ENCODE measurements at places on chromosomes 1 and 21.

DNA sequence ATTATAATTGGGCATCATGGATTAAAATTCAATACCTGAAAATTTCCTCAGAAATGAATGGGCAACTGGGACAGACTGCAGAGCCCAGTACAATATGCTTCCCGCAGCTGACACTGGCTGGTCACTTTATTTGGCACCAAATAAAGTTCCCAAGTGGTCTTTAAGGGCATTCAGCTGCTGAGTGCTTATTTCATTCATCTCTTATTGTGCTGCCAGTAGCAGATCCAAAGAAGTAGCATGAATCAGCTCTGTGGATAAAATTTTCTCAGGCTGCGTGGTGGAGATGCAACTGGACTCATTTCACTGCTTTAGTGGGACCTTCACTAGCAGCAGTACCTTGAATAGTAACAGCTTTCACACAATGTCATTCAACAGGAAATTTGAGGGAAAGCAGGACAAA lies 226.3 kb upstream of the ADGRL2 start:
- no peak for DNase-seq

- peak; percentile 67 for DNase-seq
Measured at GRCh38 chr1:40877698-40878097, 15.5 kb upstream of the CITED4 start.

DNA sequence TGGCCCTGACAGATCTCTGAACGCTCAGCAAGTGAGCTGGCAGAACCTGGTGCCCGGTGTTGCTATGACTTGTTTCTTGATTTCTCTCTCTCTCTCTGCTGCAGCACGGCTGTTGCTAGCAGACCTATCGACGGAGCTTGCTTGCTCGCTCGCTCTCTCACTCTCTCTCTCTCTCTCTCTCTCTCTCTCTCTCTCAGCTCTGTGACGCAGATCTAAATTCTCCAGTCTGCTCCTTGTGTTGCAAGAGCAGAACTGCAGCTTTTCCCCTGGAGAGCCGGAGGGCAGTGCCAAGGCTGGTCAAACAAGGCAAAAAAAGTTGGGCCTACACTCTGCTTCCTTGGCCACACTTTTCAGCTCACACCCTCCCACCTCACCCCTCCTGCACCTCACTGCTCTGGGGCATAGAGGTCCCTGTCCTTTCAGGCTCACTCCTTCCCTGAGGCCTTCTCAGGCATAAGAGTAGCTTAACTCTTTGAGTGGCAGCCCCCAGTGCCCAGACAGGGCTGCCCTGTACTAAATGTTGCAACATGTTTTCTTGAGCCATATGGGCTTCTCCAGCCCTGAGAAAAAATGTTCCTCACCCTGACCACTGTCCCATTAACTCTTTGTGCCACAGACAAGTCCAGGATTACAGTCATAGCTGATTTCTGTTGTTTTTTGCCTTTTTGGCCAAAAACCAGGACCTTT lies 72.2 kb downstream of the CD46 start:
- DNase-seq: peak; percentile 97

DNA sequence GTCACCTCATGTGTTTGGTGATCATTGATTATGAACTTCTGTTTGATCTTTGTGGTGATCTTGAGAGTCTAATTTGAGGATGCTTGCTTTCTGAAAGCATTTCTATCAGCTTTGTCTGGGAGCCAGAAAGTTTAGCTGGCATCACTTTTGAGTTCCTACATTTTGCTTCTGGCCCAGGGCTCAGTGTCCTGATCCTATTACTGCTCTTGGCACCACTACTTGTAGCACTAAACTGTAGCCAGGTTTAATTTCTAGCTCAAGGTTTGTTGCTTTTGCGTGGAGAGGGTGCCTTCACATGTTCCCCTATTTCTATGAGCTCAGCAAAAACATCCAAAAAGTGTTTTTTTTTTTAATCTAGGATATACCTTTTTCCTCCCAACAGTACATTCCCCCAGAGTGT lies 9.3 kb downstream of the TTC3 start:
- DNase-seq: no peak

DNA sequence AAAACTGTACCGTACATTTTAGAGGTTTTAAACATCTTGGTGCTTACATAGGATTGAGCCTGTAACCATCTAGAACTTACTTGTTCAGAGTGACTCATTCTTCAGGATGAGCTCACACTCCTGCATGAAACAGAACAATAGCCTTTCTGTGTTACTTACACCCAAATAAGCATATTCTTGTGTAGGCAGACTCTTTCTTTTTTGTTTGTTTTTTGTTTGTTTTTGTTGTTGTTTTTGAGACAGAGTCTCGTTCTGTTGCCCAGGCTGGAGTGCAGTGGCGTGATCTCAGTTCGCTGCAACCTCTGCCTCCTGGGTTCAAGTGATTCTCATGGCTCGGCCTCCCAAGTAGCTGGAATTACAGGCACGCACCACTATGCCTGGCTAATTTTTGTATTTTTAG lies 3.8 kb upstream of the CA6 start:
- peak; percentile 37 for DNase-seq

GRCh38 chr1:26114165-26114927 lies 2.7 kb downstream of the PDIK1L start:
- no peak for DNase-seq

DNA sequence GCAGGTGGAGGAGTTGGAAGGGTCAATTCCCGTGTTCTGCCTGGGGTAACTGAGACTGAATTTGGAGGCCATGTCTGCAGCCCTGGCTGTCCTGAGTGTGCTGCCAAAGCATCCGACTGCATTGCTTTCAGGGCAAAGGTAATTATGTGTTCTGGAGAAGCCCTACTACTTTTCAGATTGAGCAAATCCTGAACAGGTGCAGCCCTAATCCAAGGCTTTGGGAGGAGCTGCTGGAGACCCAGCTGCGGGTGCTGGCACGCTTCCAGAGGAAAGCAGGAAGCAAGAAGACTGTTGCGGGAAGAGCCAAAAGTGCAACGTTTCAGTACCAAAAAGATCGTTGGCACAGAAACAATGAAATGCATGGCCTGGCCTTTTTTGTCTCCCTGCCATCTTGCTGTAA lies 73.7 kb upstream of the NRIP1 start:
- DNase-seq: no peak

- DNase-seq: no peak
Measured at GRCh38 chr1:68143633-68144032, 88.7 kb downstream of the WLS start.

DNA sequence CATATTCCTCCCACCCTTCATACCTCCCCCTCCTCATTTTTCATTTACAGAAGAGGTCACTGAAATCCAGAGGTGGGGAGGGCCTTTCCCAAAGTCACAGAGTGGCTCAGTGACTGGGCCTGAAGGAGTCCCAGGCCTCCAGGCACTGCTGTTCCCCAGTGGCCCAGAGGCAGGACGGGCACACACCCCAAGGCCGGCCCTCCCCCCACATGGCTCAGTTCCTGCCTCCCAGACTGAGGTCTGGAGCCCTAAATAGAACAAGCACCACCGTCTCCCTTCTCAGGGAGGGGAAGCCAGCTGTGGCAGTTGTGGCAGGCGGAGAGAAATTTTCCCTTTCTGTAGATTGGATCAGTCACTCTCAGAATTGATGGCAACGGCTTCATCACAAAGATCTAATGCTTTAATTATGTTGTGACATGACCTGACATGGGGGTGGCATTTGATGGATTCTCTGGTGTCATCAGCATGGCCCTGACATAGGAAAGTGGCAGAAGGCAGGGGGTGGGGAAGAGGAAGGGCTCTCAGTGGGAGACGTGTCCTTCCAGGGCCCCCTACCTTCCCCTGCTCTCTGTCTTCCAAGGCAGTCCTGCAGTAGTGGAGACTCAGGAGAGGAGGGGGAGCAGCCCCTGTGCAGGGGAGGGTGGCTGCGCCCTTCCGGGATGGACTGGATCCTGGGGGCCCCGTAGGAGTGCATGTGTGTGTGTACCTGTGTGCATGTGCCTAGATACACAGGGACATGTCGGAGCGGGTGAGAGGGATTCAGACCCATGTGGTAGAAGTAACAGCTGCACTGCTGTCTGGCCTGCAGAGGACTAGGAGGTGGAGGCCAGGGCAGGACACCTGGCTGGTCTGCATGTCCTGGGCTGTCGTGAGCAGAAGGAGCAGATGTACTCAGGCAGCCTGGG lies 41.2 kb upstream of the FOXO6 start:
- no peak for DNase-seq

GRCh38 chr1:173505391-173505790 lies 28.3 kb downstream of the PRDX6 start:
- DNase-seq: no peak

GRCh38 chr21:40631211-40631610 lies 215.7 kb downstream of the DSCAM start:
- DNase-seq: no peak

DNA sequence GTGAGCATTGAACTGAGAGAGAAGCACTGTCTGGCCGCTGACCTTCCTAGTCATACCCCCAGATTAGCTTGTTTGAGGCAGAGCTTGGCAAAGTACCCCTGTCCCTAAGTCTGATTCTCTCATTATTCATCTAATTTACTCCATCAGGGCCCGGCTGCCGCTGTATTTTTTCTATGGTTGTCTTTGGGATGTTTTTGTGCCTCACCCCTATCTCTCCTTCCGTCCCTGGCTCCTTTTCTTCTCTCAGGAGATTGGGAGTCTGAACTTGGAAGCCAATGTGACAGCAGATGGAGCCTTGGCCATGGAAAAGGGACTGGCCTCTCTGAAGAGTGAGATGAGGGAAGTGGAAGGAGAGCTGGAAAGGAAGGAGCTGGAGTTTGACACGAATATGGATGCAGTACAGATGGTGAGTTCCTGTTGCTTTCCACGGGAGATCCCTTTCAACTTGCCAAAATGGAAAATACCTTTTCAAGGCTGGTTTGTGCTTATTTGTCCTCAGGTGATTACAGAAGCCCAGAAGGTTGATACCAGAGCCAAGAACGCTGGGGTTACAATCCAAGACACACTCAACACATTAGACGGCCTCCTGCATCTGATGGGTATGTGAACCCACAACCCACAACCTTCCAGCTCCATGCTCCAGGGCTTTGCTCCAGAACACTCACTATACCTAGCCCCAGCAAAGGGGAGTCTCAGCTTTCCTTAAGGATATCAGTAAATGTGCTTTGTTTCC lies 53.9 kb downstream of the LAMC2 start:
- no peak for DNase-seq

GRCh38 chr1:94719926-94720793 lies 100.0 kb upstream of the SLC44A3 start:
- no peak for DNase-seq

- DNase-seq: no peak
Measured at GRCh38 chr1:168422203-168422847, 121.5 kb downstream of the XCL2 start.

DNA sequence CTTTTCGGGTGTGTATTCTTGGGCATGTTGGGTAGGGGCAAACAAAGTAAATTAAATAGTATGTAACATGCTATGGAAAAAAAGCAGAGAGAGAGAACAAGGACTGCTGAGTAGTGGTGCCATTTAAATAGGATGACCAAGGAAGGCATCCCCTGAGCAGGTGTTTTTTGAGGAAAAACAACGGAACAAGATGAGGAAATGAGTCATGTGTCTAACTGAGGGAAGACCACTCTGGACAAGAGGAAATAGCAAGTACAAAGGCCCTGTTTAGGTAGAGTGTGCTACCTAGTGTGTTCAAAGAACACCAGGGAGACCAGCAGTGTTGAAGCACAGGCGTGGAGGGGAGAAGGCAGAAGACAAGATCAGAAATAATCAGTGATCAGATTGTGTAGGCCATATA lies 20.1 kb upstream of the GUCA2A start:
- DNase-seq: no peak

Data from AG04449 (cell line).